ENCODE measurements at places on chromosomes 6 and 20.

DNA sequence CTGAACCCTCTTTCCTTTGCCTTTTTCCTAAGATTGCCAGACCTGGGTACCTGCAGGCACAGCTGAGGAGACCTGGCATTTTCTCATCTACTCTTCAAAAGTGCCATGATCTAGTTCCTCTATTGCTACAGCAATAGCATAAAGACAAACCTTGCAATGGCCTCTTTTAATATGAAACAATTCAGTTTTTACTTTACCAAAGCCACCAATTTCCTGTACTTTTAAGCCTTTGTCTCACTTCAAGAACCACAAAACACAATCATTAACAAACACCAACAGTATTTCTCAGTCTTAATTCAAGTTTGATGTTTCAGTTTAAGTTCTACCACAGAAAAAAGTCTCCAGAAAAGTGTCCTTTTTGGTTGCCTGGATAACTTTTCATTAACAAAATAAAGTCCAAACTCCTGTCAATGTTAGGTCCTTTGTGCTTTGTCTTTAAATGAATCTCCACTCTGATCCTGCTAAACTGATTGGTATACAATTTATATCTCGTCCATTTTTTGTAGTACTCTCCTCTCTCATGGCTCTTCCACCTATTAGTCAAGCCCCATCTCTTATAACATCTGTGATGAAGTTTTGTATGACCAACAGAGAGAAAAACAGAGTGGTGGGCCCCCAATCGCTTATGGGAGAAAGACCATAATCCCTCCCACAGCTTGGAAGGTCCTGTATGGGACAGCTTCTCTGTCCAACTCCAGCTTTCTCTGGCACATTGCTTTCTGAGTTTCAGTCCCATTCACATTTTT lies 50.5 kb upstream of the THEMIS start:
- no peak for DNase-seq

DNA sequence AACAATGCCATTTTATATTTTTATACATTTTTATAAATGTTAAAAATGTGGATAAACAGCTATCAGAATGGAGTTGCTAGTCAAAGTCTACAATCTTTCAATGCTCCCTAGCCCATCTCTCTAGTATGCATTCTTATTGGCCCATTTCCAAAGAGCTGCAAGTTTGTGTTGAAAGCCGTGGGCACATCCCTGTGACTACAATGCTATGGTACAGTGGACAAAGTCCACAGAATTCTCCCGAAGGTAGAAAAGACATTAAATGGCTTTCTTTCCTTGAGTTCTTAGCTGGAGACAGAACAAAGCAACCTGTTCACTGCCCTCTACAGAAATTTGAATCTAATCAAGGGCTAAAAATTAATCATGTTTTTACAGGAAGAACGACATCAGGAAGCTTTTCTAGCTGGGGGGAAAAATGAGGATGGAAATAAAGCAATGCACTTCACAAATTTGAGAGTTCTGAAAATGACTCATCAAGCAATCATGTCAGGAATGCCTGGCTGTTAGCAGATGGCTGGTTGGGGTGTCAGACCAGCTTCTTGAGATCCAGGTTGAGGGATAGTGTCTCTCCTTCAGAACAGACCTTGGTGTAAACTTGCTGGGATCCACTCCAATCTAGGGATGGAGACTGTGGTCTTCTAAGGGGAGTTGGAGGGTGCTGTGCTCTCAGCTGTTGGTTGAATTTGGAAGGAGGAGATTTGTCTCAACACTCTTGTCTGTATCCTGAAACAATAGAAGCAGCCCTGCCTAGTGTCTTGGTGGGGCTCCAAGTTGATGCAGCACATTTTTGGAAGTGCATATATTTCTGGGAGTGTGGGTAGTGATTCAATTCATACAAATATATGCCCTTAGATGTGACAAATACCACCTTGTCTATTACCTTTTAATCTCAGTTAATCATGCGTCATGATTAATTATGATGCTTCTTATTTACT lies 143.4 kb upstream of the PHACTR1 start:
- DNase-seq, result no peak

- DNase-seq, result no peak
Observed at GRCh38 chr20:21395666-21396598, 1.4 kb downstream of the NKX2-4 start.

GRCh38 chr6:2651536-2651935 lies 99.2 kb downstream of the MYLK4 start:
- no peak for DNase-seq

GRCh38 chr6:139473231-139473701 lies 98.8 kb upstream of the CITED2 start:
- DNase-seq, result peak; percentile 38

- no peak for DNase-seq
Observed at GRCh38 chr6:73614802-73615201, 39.0 kb downstream of the SLC17A5 start.

DNA sequence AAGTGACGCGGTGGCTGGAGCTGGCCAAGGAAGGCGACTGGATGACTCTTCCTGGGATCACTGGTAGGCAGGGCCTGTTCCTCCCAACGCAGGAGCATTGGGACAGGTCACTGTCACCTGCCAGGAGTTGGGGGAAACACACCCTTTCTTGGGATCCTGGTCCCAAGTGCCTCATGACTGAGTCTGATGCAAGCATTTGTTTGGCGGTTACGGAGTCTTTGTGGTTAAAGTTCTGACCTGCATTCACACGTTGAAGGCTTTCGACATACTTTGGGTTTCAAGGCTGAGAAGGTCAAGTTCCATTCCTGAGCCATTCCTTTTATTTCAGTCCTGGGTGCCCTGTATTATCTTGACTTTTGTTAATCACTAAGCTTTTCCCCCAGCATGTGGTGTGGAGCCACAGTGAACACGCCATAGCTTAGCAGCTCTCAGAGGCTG lies 6.0 kb downstream of the PNLDC1 start:
- DNase-seq, result no peak

DNA sequence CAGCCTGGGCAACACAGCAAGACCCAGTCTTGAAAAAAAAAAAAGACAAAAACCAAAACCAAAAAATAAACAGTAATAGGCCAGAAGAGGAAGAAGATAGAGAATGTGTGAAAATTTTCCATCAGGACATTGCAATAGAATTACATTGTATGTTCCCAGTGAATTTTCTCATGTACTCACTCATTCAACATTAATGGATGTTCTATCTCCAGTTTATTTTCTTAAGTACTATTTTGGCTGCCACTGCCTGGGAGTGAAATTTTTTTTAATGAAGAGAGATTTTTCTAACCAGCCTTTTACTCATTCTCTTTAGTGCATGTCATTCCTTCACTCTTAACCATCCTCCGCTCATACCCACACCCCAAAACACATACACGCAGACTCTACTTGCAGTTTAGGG lies 282.8 kb downstream of the ALDH8A1 start:
- no peak for DNase-seq

DNA sequence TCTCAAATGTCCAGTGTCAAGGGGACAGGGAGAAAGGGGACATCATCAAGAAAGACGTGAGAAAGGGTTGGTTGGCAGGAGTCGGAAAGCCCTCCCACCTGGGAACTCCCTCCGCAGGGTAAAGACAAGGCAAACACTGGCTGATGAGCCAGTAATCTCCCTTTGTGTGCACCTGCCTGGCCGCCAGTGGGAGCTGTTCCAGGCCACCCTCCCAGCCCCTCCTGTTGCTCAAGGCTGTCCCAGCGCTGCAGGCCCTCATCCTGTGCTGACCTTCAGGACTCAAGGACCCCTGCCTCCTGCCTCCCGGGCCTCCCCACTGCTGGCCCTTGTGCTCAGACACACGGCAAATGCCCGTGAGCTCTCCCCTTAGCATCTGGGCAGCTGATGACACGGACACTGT lies 7.4 kb downstream of the FRMD1 start:
- DNase-seq, result no peak

DNA sequence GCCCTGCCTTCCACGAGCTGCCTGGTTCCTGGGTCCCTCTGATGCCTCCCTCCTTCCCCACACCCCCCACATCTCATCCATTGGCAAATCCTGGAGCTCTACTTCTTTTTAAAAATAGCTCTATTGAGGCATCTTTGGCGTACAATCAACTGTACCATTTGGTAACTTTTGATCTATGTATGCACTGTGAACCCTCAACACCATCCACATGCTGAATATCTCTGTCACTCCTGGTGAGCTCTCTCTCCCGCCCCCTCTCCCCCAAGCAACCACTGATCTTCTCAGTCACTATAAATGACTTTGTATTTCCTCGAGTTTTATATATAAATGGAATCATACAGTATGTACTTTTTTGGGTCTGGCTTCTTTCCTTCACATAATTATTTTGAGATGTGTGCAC lies 22.4 kb upstream of the PMEPA1 start:
- no peak for DNase-seq

DNA sequence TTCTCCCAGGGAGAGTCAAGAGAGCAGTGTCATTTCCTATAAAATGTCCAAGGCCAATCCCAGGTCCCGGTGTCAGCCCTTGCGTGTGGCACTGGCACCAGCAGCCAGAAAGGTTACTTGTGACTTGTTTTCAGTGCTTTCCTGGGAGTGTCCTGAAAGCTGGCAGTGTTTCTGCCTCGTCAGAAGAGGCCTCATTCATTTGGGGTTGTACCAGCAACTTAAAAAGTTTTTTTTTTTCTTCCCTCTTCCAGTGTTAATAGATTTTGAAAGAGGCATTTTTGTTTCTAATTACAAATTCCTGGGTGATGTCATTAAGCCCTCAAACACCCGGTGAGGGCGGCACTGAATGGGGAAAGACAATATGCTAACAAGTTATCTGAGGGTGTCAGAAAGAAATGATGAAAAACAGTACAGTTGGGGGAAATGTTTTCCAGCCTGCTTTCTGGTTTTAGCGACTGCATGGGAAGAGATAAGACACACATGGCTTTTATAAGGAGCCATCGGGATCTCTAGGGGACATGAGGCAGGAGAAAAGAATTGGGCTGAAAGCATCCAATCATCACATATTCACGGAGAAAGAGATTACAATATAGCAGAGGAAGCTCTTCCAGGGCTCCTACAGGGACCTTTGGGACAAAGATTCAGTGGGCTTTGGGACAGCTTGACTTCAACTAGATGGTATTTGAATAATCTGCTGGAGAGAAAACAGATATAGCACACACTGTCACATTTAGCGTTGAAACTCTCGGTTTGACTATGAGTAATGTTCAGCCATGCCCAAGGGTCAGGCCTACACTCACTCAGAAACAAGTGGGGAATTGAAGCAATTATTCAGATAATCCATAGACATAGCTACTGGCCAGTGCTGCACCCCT lies 153.0 kb downstream of the BCAS1 start:
- no peak for DNase-seq

GRCh38 chr6:84836366-84836765 lies 72.0 kb upstream of the TBX18 start:
- no peak for DNase-seq

DNA sequence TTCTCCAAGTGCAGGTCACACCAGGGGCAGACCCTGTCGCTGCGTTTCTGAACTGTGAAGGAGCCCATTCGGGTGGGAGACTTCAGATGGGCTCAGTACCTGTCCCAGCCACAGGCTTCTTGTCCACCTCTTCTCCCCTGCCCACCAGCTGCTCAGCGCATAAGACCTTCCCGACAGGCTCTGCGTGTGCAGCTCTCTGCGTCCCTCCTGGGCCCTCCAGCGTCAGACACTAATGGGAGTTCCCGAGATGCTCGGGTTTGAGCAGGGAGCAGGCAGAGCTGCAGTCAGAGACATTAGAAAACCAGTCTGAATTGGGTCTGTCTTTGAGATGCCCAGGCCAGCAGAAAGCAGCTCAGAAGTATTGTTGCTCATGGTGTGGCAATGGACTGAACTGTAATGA lies 50.4 kb downstream of the TCP11 start:
- DNase-seq, result no peak

GRCh38 chr6:33082702-33083101 lies 6.9 kb downstream of the HLA-DPB1 start:
- peak; percentile 20 for DNase-seq

DNA sequence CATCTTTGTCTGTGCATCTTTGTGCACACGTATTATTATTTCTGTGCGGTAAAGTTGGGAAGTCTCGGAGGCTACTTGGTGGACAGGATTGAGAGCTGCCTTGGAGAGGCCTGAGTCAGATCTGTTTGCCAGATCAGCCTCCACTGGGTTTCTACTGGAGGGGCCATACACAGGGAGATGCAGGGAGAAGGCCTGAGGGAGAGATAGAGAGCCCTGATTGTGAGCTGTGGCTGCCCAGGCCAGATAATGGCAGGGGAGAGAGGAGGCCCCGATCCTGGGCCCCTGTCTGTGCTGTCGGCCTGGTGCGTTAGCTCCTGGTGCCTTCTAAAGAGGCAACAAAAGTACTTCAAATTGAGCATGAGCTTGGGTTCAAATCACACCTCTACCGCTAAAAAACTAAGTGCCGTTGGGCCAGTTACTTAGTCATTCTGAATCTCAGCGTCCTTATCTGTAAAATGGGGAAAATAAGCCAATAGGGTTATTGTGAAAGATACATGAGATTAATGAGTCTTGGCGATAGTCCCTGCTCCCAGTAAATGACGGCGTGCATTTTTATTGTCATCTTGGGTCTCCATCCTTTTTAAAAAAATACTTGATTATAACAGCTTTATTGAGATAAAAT lies 27.6 kb upstream of the ADA start:
- DNase-seq, result no peak

DNA sequence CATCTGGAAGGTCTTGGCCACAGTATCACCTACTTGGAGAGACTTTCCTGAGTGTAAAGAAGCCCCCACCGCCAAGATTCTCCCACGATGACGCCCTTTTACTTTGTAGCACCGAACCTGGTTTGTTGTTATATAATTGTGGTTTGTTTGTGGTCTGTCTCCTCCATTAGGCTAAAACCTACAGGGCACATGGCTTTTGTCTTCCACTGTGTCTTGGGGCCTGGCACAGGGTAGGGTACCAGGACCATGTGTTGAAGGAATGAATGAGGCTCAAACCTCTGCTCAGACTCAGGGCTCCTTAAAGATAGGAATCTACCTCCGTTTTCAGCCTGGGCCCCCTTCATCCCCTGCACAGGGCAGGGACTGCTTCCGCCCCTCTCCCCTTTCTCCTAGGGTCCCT lies 59.4 kb upstream of the CCDC167 start:
- DNase-seq, result no peak

GRCh38 chr6:170437719-170438401 lies 115.2 kb downstream of the PSMB1 start:
- DNase-seq, result no peak

- DNase-seq, result no peak
Observed at GRCh38 chr20:37339208-37339607, 6.7 kb upstream of the SRC start.

- DNase-seq, result no peak
Observed at GRCh38 chr6:98941319-98941718, 6.4 kb downstream of the FBXL4 start.

- DNase-seq, result no peak
Observed at GRCh38 chr6:127637830-127638409, 60.9 kb downstream of the C6orf58 start.

GRCh38 chr6:156189714-156190113 lies 587.5 kb upstream of the ARID1B start:
- no peak for DNase-seq

GRCh38 chr20:45405571-45406259 lies 2.4 kb upstream of the DBNDD2 start:
- DNase-seq, result no peak

DNA sequence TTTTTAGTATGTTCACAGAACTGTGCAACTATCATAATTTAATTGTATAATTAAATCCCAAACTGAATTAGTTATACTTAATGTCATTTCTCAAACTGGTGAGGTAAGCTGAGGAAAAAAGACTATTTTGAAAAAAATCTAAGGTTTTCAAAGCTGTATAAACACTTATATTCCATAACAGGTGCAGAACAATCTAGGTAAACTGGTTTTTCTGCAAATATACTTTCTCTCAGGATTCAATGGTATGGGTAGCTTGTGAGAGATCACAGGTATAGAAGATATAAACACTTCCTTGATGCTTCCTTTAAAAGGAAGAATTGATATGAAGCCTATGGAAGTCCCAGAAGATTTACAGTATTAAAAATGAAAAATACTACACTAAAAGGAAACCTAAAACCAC lies 33.7 kb downstream of the NOL7 start:
- no peak for DNase-seq

Measured in cerebellar nuclear complex (tissue), 1 donor.